ENCODE measurements at places on chromosomes 1 and 21. TPM values are rescaled to one million over a fixed set of nuclear protein-coding genes. Genes with fewer than 3 reads are reported as not detected.

Gene FMO5
- 108 TPM for total RNA-seq

Gene DRAM2
- total RNA-seq = 15.0 TPM

Gene WLS
- 11.2 TPM for total RNA-seq

Gene NME7
- 4.9 TPM for total RNA-seq

Gene PTPN14
- total RNA-seq = 3.2 TPM

Gene ESPN
- 172 TPM for total RNA-seq

Gene B3GALT2
- total RNA-seq = 0.13 TPM

Gene CACNA1S
- total RNA-seq = not detected

DNA sequence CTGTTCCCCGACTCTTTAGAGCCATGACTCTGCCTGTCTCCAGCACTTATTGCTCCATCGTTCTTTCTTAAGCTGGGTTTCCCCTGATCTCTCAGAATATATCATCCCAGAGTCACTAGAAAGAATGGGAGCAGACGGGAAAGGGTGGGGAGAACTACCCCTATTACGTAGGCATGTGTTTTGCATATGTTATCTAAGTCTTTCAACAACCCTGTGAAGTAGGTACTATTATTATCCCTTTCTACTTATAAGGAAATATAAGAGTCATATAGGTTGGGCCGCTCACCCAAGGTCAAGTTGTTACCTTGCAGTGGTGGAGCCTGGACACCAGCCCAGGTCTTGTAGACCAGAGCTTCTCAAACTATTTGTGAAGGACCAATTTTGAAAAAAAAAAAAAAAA, 38.7 kb downstream of the ELF3 start:
- no peak for DNase-seq

DNA sequence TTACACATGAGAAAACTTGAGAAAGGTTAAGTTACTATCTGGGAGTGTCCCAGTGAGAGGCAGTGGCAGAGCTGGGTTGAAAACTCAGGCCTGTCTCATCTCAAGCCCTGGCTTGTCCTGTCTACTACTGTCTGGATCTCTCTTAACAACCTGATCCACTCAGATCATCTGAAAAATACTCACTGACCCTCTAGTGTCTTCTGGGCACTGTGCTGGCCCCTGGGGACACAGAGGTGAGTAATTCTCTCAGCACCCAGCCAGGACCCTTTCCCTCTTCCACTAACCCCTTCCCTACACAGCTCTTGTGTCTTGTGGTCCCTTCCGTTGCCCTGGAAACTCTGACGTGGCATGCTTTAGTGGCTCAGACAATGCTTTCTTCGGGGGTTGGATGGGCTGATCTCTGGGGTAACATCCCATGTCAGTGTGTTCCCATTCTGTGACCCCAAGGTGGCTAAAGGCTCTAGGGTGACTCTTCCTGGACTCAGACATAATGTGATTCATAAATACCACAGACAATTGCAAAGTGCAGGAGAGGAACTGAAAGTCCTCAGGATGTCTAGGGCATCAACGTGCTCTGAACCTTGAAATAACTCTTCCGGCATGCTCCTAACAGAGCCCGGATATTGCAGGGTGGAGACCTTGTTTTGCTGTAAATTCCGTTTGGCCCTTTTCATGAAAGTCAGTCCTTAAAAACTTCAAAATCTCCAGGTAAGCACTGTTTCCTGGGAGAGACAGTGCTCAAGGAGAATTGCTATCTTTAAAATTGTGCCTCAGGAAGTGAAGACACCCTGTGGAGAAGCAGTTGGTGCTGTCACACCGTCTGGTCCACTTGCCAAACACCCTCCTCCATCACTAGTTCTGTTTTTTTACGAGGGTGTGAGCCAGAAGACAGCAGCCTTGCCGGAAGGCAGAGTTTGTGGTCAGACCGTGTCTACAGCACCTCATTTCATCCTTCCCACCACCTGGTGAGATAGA, 4.0 kb downstream of the SHISAL2A start:
- DNase-seq = no peak

- DNase-seq = no peak
Measured at GRCh38 chr1:85371021-85371420, 93.9 kb downstream of the DDAH1 start.

DNA sequence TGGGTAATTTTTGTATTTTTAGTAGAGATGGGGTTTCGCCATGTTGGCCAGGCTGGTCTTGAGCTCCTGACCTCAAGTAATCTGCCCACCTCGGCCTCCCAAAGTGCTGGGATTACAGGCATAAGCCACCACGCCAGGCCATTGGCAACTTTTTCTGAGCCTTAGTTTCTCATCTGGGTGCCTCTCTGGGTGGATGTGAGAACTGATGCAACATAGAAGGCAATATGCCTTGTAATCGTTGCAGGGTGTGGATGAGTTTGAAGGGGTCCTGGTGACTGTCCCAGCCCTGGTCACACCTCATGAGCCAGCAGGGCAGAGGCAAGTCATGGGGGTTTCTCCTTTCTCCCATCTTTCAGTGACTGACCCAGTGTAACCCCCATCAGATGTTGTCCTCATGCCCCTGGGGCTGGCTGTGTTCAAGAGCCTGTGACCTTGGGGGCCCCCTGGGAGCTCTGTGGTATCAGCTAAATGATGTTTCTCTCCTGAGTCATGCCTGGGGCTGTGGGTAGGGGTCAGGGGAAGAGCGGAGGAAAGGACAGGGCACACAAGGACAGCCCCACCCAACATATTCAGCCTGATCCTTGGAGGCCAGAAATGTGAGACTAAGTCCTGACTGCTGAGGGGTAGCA, 3.6 kb downstream of the COL9A2 start:
- no peak for DNase-seq

- DNase-seq = no peak
Measured at GRCh38 chr1:161166669-161167548, 683 bp downstream of the PPOX start.

DNA sequence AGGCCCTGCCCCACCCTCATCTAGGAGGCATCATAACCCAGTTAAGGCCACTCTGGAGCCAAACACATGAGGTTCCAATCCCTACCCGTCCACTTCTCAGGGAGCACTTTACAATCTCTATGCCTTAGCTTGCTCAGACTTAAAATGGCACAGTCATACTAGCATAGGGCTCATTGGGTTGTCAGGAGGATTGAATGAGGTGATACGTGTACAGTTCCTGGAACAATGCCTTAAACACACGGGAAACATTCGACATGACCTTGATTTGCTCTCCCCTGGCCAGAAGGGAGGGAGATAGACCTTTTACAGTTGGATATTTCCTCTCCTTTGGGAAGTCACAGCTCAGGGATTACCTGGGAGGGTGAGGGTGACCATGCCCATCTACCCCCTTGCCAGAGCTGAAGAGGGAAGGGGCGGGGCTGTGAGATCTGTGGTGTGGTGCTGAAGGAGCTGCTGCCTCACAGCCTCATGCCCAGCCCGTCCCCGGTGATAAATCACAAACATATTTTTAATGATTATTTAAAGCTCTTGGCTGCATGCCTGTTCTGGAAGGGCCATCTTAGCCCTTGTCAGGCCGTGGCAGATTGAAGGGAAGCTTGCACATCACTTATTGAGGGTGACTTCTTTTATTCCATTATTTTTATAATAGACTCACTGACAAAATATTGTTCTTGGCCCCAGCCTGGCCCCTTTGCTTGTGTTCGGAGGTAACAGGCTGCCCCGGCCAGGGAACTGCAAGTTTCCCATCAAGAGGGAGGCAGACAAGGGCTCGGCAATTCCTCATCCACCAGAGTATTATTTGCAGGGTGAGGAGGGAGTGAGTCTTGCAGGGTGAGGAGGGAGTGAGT, 83.4 kb downstream of the FOXD2 start:
- DNase-seq = peak; percentile 21

GRCh38 chr1:118158924-118159323, 26.1 kb downstream of the SPAG17 start:
- no peak for DNase-seq

DNA sequence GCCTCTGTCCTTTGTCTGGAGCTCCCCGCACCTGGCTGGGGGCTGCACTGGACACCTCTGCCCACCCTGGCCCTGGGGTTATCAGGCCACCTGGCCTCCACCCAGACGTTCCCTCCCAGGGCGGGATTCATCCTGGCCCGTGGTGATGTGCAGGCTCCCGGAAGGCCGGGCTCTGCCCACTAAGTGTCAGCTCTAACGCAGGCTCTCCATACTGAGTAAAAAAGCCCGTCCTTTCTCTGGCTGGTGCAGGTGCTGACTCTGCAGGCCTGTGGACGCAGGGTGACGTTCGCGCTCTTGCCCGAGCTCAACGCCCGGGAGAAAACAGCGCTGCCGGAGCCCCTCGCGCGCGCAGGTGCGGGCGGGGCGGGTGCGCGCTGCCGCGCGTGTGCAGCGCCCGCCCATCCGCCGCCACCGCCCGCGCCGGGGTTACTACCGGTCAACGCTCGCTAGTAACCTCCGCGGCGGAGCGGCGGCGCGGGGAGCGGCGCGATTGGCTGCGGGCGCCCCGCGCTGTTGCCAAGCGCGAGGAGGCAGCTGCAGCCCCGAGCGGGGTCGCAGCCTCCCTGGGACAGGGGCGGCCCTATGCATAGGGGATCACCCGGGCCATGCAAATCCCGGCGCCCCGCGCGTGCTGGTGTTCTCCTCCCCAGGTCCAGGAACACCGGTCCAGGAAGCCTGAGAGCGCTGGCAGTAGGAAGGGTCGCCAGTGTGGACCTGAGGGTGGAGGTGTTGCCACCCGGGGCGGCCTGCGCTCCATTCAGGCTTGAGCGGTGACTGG, 15.7 kb downstream of the ABCG1 start:
- peak; percentile 83 for DNase-seq

- no peak for DNase-seq
Measured at GRCh38 chr1:86471291-86471690, 2.6 kb downstream of the CLCA1 start.

DNA sequence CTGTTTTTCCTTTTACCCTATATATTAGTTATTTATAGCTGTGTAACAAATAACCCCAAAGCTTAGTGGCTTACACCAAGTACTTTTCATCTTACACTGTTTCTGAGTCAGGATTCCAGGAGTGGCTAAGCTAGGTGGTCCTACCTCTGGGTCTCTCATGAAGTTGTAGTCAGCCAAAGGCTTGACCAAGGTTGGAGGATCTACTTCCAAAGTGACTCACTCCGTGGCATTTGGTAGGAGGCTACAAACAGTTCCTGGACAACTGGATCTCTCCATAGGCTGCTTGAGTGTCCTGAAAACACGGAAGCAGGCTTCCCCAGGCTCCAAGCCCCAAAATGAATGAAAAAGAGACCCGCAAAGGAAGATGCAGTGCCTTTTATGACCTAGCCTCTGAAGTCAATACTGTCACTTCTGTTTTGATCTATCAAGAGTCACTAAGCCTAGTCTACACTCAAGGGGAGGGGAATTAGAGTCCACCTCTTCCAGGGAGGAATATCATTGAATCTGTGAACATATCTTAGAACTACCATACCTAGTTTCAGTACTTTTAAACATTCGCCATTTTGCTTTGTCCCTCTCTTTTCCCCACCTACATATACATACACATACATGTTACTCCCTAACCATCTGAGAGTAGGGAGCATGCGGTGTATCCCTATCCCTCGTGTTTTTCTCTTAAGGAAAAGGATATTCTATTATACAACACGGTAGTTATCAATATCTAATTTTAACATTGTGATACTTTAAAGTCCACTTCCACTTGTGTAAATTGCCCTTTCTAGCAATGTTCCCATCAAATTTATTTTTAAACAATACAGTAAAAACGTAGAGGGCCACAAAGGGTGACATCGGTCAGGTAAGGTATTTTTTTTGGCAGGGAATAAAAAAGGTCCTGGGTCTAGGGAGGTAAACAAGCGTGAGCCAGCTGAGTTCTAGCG, 67.2 kb downstream of the SLC35A3 start:
- DNase-seq = no peak

- DNase-seq = no peak
Measured at GRCh38 chr1:119366424-119366823, 2.2 kb upstream of the HAO2 start.

- DNase-seq = no peak
Measured at GRCh38 chr1:185568155-185569123, 165.8 kb upstream of the HMCN1 start.

DNA sequence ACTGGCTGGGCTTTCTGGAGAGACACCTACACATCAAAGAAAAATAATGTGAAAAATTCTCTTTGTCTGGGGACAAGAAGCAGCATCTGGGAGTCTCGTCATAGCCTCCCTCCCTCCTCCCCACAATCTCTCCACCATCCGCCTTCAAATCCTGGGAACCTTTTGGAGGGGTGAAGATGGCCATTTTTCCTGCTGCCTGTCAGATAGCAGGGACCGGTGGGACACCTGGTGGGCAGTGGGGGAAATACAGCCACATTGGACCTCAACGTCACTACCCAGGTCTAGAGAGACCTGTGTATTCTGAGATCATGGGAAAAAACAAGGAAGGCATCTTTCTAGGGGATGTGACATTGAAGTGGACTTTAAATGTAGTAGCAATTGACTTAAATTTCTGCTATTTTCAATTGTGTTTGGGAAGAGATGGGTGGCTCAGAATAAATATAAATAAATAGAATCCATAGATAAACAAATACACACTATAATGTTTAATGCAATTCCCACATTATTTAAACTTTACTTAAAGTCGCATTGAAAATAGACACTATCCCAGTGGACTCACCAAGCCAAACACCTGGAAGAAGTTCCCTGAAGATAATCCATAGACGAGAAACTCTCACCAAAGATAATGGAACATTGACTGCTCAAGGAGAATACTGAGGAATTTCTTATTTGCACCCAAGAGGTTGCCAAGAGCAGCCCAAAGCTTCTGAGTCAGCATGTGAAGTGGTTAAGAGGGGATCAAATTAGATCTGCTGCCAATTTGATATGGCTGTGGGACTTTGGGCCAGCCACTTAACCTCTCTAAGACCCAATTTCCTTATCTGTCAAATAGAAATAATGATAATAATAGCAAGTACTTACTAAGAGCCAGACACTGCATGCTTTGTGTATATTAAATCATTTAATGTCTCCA, 147.6 kb upstream of the CAMK1G start:
- peak; percentile 60 for DNase-seq

DNA sequence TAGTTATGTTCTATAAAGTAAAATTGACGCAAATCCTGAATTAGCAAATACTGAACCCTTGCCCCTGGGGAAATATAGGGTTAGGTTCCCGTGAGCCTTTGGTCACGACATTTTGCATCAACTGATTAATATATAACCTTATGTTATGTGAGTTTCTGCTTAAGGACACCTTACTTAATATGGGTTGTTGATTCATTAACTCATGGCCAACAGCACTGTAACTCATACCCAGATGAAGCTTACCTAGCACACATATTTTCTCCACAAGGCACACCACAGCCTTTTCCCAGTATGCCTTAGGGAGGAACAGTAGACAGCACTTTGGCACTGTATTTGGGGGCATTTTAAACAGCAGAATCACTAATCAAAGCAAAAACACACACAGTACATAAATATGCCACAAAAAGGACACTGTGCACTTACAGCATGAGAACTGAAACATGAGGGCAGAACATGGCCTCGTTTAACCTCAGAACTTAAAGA, 15.1 kb downstream of the INAVA start:
- no peak for DNase-seq

GRCh38 chr1:40421431-40422384, 28.6 kb upstream of the ZFP69B start:
- DNase-seq = peak; percentile 92

GRCh38 chr1:9907441-9907840, 2.6 kb downstream of the CTNNBIP1 start:
- no peak for DNase-seq

DNA sequence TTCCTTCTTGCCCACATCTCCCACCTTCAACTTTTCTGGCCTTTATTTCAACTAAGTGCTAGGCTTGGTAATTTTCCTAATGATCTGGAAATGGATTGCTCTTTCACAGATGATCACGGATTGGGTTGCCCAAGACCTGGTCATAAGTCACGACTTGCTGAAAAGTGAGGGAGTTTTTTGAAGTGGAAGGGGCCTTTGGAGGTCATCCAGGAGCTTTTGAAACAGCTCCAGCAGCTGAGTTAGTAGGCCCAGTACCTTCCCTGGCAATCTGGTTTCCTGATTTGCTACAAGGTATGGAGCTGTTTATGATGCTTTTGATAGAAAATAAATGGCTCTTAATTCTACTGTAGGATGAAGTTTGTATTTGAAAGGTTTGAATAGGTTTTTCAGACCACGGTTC, 20.4 kb downstream of the GREM2 start:
- peak; percentile 53 for DNase-seq
